ENCODE measurements at places on chromosomes 2 and 18.

- no peak for DNase-seq
Measured at GRCh38 chr18:53093636-53094035, 753.6 kb downstream of the DCC start.

DNA sequence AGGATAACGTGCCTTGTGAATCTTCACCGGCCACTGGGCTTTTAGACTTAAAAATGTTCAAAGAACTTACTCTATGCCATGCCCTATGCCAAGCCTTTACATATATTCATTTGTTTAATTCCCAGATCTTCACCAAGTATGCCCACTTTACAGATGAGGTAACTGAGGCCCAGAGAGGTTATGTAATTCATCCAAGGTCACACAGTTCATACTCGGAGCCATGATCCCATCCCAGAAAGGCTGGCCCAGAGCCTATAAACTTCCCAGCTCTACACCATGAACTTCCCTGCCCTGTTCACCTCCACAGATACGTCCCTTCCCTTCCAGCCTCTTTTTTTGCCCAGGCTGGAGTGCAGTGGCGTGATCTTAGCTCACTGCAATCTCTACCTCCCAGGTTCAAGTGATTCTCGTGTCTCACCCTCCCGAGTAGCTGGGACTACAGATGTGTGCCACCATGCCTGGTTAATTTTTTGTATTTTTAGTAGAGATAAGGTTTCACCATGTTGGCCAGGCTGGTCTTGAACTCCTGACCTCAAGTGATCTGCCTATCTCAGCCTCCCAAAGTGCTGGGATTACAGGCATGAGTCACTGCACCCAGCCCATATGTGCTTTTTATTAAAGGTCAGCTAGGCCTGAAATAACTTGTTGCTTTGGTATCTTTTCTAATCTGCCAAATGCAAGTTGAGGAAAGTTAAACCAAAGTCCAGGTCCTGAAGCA, 44.1 kb downstream of the MTHFD2 start:
- DNase-seq: no peak

GRCh38 chr2:181892799-181893435, 1.4 kb downstream of the ITPRID2 start:
- no peak for DNase-seq

DNA sequence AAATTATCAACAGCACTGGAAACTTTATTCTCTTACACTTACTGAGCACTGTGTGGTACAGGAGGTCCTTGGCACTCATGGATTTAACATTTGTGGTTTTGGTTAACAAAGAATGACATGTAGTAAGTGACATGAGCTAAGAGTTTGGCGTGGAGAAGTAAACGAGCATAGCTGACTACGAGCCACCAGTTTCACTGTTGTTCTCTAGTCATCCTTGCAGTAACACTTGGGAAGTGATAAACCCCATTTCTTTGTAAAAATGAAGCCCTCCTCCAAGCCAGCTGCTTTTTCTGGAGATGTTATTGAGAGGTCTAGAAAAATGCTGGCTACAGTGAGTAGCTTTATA, 32.7 kb downstream of the QPCT start:
- no peak for DNase-seq

GRCh38 chr2:19857100-19857499, 44.7 kb downstream of the TTC32 start:
- no peak for DNase-seq

DNA sequence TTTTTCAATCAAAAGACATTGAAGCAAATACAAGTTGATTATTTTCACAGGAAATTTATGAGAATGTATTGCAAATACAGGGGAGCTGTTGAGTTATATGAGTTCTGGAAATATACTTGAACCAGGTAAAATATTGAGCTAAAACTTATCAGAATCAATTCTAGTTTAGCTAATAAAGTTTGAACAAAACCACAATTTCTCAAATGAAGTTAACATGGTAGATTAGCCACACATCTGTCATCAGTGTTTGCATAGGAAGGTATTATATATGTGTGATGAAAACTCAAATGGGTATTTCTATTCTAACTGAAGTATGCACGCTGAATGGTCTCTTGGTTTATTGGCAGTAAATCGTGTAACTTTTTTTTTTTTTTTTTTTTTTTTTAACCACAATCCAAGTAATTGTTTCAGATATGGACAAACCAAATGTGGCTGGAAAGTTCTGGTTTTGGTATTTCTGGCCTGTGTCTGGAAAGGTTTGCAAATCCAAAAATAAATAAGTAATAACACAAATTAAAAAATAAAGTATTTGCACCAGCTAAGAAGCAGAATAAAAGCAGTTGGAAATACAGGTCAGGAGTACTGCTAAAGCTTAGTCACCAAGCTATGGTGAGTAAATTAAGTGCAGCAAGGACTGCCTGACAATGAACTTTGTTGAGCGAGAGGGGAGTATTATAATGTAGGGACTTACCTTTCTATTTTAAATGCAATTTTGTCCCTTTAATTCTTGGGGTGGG, 479.1 kb upstream of the FANCL start:
- DNase-seq: no peak

- no peak for DNase-seq
Measured at GRCh38 chr18:13621886-13622619, 104.3 kb downstream of the FAM210A start.

DNA sequence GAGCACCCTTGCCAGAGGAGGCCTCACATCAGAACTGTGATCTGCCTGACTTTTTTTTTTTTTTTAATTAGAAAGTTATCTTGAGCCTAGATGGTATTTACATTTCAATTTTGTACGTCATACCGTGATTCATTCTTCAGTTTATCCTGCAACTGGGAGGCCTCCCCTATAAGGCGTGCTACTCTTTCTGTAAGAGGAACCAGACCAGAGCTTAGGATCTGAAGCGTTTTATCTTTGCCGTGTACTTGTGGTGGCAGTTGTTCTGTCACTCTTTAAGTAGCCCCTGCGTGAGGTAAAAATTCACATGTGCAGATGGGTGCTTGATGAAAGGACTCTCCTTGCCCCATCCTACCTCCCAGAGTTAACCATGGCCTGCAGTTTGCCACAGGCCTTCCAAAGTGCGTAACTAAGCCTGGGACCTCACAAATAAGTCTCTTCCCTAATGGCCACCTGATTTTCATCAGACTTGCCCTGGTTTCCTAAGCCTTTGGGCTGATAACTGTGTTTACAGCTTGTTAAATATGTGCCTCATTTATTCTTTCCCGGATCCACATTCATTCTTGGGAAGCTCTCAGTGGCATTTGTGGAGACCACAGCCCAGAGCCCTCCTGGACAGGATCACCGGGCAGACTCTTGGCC, 96.0 kb downstream of the MTCL1 start:
- DNase-seq: no peak

- DNase-seq: no peak
Measured at GRCh38 chr2:207484444-207485391, 45.0 kb upstream of the CREB1 start.

- DNase-seq: no peak
Measured at GRCh38 chr2:43135583-43135982, 90.8 kb downstream of the ZFP36L2 start.

GRCh38 chr2:2800697-2801096, 469.6 kb upstream of the MYT1L start:
- no peak for DNase-seq

- no peak for DNase-seq
Measured at GRCh38 chr18:78406743-78407465, 572.7 kb upstream of the SALL3 start.
